ENCODE measurements at places on chromosomes 1 and 21. TPM values are rescaled to one million over a fixed set of nuclear protein-coding genes. Genes with fewer than 3 reads are reported as not detected.

The IFFO2 gene
- 10.2 TPM for total RNA-seq

The NUP133 gene
- 30.3 TPM for total RNA-seq

The CLDN8 gene
- total RNA-seq = not detected

The IGSF5 gene
- not detected for total RNA-seq

The ITSN1 gene
- total RNA-seq = 43.3 TPM

The TNNT2 gene
- total RNA-seq = not detected

The KRTAP19-1 gene
- total RNA-seq = not detected

The CCDC185 gene
- not detected for total RNA-seq

The KIF17 gene
- total RNA-seq = 0.19 TPM

The ARF1 gene
- total RNA-seq = 219 TPM

The PTPRC gene
- 0.40 TPM for total RNA-seq

The RXFP4 gene
- total RNA-seq = not detected

The CRABP2 gene
- 7.3 TPM for total RNA-seq

The TYW3 gene
- 17.6 TPM for total RNA-seq

The TSPAN2 gene
- 0.12 TPM for total RNA-seq

The DNAH14 gene
- total RNA-seq = 0.31 TPM

The TIE1 gene
- total RNA-seq = 12.3 TPM

The OR13G1 gene
- not detected for total RNA-seq

The NLRP3 gene
- 1.1 TPM for total RNA-seq

The SLC16A4 gene
- 109 TPM for total RNA-seq

The FCRLB gene
- 0.79 TPM for total RNA-seq

The VANGL1 gene
- 9.9 TPM for total RNA-seq

The CHODL gene
- 0.26 TPM for total RNA-seq

The KCNE2 gene
- not detected for total RNA-seq

The CACNA1E gene
- total RNA-seq = not detected

The SMIM12 gene
- 33.0 TPM for total RNA-seq

The FCAMR gene
- total RNA-seq = not detected

The IFNGR2 gene
- total RNA-seq = 61.4 TPM

The FLG gene
- not detected for total RNA-seq

The SPATA45 gene
- 0.53 TPM for total RNA-seq

The TAF12 gene
- total RNA-seq = 53.9 TPM

The RAD54L gene
- 1.5 TPM for total RNA-seq

The ZNF683 gene
- not detected for total RNA-seq

The CLIC6 gene
- total RNA-seq = 0.13 TPM

The RGL1 gene
- 44.1 TPM for total RNA-seq

The HES5 gene
- total RNA-seq = not detected

The KCNA3 gene
- total RNA-seq = not detected
